ENCODE measurements at places on chromosomes 2 and 18.

DNA sequence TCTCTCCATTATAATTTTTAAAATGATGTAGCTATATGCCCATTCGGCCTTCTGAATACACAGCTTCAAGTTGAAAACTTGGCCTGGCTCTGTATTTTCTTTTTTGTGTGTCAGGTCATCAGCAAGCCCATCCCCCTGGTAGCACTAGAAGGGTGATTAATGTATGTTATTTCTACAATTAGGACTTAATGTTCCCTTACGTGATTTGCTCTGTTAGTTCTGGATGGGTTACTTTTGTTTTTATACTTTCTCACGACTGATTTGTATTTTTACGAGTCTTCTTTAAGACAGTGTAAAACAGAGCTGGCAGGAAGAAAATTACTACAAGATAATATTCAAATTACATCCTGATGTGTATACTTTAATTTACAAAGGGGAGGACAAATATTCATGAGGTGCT, 88.4 kb upstream of the RGPD4 start:
- DNase-seq, result no peak

DNA sequence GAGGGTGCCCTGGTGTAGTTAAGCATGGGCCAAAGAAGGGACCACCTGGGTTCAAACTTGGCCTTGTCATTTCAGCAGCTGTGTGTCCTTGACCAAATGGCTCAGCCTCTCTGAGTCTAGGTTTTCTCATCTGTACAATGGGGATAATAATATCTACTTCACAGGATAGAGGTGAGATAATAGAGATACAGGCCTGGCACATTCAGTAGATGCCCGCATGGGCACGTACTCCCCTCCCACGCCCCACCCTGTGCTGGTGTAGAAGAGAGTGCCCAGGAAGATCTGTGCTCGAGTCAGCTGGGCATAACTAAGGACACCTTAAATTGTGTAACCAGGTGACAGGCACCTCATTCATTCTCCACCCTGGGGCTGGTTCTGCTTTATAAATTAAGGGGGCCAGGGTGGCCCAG, 8.4 kb upstream of the TMEM185B start:
- no peak for DNase-seq

GRCh38 chr18:56451188-56451587, 187.2 kb downstream of the TXNL1 start:
- no peak for DNase-seq

DNA sequence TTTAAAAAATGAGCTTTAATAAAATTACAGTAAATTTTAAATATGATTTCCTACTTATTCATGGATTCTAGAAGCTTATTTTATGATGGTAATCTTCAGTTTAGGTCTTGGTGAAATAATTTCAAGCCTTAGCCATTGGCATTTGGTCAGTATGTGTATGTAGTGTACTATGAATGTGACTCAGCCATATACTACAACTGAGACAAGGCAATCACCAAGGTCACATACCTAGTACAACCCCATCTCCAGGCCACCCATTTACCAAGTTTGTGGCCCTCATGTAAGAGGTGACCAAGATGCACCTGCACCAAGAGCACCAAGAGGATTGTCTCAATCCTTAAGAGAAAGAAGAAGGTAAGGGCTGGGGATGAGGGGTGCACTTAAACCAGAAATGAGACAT, 54.8 kb upstream of the FRZB start:
- DNase-seq, result no peak

- no peak for DNase-seq
These were observed 23.6 kb upstream of the SERPINE2 start for GRCh38 chr2:224062481-224063297.

GRCh38 chr2:144351687-144352086, 168.2 kb downstream of the ZEB2 start:
- peak; percentile 66 for DNase-seq

- peak; percentile 63 for DNase-seq
These were observed 19.8 kb upstream of the PDIA6 start for GRCh38 chr2:10832203-10832936.

GRCh38 chr18:2956056-2956455, 56.9 kb downstream of the LPIN2 start:
- DNase-seq, result peak; percentile 46

- DNase-seq, result no peak
These were observed 58.4 kb downstream of the PHLPP1 start for GRCh38 chr18:62773691-62774090.

GRCh38 chr2:113225263-113226259, 51.8 kb downstream of the PSD4 start:
- DNase-seq, result peak; percentile 23

DNA sequence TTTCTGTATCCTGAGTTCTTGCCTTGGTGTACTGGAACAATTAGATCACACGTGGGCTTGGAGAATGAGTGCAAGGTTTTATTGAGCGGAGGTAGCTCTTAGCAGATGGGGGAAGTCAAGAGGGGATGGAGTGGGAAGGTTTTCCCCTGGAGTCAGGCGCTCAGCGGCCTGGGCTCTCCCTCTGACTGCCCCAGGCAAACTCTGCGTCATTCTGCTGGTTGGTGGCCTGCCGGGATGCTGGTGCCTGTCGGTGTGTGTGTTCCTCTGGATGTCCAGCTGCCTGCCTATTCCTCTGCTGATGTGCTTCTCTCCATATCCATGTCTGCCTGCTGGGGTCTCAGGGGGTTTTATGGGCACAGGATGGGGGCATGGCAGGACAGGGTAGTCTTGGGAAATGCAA, 111.0 kb downstream of the TRIB2 start:
- no peak for DNase-seq

DNA sequence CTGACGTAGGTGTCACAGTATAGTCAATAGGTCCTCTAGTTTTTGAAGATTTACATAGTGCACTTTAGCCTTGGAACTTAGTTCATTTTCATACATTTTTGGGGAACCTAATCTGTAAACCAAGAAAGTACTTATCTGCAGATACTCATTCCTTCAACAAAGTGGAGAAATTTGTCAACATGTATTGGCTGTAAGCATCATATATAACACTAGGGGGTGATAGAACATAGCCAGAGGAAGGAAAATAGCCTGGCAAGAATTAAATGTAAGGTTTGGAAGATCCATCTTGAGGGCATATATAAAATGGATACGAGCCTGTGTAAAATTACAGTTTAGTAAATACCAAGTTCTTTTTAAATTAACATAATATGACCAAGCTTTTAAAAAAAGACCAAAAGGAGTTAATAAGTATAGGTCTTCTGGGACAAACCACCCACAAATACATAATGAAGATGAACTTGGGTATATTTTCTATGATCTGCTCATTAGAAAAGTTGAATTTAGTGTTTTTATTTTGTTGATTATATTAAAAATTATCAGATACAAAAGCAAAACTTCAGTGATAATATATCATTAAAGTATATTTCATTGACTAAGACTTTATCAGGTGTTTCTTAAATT, 18.2 kb downstream of the RPL37A start:
- DNase-seq, result peak; percentile 53

DNA sequence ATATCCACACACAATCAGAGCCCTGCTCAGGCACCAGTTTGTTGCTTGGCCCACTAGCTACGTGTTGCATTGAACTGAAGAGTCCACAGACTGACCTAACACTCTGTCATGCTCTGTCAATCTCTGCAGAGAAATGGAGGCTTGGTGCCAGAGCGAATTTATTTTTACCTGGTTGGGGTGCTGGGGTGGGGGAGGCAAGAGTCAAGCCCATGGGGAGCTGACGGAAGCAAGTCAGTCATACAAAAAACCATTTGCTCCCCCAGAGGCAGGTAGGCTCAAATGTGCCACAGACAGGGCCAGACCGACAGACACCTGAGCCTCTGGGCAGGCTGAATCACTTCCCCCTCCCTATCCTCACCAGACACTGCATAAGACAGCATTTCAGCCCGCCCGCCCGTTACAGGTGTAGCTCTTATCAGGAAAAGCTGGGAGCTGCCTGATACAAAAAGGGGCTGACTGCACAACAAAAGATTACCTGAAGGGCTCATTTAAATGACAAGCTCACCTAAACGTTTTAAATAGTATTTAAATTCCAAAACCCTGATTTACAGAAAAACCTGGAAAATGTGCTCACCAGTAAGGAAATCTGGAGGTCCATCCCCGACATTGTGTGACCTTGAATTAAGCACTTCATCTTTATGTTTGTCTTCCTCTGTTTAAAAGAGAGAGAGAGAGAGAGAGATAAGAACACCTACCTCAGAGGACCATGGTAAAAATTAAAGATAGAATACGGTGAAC, 2.1 kb upstream of the PCBP1 start:
- no peak for DNase-seq

DNA sequence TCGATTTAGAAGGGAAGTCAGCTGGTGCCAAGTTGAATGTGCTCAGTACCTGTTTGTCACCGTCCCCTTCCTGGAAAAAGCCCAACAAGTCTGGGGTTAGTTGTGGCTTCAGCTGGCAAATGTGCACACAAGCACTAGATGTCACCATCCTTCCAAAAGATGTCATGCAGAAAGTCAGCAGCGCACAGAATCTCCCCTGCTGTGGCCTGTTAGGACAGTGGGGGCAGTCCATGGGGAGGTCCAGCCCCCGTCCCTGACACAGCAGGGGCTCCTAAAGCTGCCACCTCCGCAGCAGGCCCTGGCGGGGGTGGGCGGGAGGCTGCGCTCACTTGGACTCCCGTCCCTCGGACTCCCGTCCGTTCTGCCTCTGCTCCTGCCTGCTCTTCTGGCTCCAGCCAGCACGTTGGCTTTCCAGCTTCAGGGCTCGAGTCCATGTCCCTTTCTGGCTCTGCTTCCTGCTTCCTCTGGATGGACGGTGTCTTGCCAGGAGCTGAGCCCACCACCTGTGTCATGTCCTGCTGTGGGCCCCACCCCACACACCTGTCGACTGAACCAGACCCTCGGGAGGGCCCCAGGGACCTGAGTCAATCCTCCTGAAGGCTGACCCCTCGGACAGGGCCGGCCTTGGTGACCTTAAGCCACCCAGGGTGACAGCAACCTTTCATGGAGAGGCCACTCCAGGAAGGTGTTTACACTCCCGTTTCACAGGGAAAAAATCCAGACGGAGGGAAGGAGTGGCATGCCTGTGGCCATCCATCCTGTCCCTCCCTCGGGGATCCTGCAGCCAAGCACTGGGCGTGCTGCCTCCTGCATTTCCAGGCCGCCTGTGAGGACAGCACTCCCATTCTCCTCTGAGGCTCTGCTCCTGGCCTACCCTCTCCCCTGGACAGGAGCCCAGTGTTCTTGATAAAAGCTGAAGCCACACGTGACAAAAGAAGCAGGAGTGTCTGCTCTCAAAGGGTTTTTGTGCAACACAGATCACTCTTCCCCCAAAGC, 8.5 kb downstream of the RAB17 start:
- peak; percentile 68 for DNase-seq

DNA sequence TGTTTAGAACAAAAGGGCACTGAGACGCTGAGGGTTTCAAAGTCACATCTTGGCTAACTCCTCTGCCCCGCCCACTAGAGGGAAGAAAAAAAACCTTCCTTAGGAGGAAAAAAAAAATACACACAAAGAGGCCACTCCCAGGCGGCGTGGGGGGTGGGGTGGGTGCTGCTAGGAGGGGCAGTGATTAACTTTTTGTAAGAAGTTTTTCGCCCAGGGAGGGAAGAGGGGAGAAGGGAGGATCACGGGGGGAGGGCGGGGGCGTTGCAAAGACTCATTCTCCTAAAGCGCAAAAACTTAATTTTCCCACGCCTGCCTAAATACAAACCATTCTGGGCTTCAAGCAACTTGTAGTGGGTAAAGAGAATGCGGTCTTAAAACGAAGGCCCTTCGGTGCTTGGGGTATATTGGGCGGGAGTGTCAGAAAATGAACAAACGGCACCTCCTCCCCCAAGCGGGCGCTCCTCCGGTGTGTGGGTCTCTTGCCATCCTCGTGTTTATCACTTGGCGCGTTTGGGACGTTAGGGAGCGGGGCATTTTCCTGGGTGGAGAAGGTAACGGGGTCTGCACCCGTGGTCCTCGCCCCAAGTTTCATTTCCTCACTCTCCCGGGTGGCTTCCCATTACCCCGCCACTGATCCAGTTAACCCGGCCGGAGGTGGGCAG, 1.7 kb downstream of the CXCR4 start:
- no peak for DNase-seq

DNA sequence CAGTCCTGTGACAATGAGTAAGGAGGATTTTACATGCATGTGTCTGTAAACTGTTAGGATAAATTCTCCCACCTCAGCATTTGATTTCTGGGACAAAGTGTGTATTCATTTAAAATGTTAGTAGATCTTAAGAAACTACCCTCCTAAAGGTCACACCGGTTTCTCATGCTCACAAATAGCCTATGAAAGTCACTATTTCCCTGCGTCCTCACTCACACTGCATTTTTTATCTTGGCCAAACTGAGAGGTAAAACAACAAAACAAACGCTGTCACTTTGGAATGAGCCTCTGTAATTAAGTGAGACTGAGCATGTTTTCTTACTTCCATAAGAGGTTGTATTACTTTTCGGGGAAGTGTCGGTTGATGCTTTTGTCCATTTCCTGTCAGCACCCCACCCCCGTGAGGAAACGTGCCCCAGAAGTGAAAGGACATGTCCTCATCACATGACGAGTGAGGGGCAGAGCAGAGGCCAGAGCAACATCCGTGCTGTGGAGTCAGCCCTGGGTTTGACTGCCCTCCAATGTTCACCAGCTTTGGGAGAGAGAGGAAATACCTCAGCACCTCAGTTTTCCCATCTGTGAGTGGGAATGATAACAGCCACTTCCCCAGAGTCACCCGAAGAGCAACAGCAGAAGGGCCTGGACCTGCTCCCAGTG, 3.1 kb downstream of the GYPC start:
- no peak for DNase-seq

GRCh38 chr18:6376433-6377229, 38.1 kb downstream of the L3MBTL4 start:
- DNase-seq, result no peak

GRCh38 chr2:144042751-144043150, 477.2 kb downstream of the ZEB2 start:
- DNase-seq, result no peak

Data from fibroblast of skin of right quadriceps (primary cell).